Lung microvascular endothelial cell (primary cell): ENCODE measurements at places on chromosomes 2 and 18. TPM values are rescaled to one million over a fixed set of nuclear protein-coding genes. Genes with fewer than 3 reads are reported as not detected.

- no peak for DNase-seq
Measured at GRCh38 chr18:1308686-1309085, 404.0 kb downstream of the ADCYAP1 start.

Gene MYO1B
- total RNA-seq: 78.2 and 97.4 TPM in 2 replicates

DNA sequence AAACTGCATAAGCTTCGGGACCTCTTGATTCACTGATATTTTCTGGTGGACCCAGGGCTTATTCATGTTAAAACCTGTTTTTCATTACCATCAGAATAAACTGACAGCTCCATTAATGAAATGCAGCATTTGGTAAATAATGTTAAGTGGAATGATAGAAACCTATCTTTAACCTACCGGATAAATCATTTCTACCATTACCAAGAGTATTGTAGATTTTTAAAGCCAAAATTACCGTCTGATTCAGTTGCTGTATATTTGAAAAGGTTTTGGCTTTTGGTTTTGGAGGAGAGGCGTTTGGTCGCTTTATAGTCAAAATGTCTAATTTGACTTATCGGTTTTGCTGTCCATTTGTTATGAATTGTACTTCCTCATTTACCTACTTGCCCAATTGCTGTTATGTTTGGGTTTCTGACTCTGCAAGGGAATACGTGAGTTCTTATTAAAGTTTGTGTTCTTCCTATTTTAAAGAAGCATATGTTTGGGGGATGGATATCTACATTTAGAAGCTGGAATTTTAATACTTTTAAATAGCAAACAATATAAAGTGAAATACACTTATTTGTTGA, 1.0 kb upstream of the CUL3 start:
- no peak for DNase-seq

DNA sequence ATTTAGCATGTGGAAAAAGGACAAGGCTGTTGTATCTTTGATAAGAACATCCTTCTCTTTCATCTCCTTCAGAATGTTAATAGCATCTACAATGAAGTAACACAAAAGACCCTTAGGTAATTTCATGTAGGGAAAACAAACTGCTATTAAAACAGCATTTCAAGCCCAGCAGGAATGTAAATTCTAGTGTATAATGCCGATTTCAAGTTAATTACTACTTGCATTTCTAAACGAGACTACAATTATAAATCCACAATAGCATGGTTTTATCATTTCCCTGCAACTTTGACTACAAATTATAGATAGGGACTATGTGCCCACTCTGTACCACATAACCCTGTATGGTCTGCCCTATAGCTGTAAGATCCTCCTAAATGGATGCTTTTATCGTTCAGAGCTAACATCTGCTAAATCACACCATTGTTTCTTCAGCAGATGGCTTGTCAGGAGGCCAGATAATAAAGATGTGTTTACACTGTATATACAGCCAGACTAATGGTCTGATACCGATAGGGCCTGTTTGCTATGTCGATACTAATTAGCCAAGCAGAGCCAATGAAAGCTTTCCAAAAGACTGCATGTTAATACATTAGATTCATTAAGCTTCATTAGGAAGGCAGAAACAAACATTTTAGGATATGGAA, 51.9 kb downstream of the LRPPRC start:
- no peak for DNase-seq

- DNase-seq: no peak
Measured at GRCh38 chr2:56464613-56465012, 280.8 kb downstream of the CCDC85A start.

- no peak for DNase-seq
Measured at GRCh38 chr2:138507267-138507666, 5.7 kb downstream of the SPOPL start.

DNA sequence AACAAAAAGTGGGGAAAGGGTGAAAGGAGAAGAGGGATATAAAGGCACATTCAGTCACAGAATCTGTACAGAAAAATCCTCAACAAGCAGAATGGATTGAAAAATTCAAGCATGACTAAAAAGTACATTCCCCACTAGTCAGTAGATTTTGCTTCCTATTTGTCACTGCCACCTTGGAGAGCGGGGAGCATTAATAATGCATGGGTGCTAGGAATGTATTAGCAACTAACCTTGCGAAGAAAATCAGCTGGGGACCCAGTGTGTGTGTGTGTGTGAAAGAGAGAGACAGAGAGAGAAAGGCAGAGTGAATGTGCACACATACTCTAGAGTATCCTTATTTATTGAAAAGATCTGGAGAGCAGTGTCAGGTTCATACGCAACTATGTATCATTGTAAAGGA, 968.7 kb upstream of the ZEB2 start:
- DNase-seq: no peak

Gene CAB39
- total RNA-seq: 46.6 and 50.2 TPM in 2 replicates

- peak; percentile 51 for DNase-seq
Measured at GRCh38 chr2:174158003-174158402, 90.3 kb downstream of the OLA1 start.

DNA sequence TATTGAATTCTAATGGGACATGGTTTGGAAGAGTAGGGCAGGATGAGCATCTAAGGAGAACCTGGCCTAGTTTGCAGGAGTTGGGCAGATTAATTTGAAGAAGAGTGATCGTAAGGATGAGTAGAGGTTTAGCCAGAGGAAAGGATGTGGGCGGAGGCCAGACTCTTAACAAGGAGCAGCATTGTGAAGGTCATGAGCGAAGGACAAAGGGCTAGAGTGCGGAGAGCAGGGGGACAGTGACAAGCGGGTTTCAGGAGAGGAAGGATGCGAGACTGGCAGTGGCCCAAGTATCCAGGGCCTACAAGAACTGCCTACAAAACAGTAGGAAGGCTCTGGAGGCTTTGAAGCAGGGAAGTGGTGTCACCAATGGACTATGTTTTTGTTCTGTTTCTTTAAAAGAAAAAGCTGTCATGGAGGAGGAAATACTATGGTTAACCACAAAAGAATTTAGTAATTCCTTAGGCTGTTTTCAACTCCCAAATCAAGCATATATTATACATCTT, 20.1 kb downstream of the SLC66A3 start:
- peak; percentile 18 for DNase-seq
